HEK293T (cell line): ENCODE measurements at places on chromosomes 2 and 18.
A peak's percentile ranks its signal among the peaks of the same experiment; 100 is the strongest.

GRCh38 chr2:71506222-71507153 is 53.1 kb downstream of the DYSF start:
- DNase-seq = no peak

- DNase-seq = peak; percentile 10
These were observed 394.0 kb upstream of the HNRNPA3 start for GRCh38 chr2:176818617-176819016.

GRCh38 chr2:31202833-31203232 is 14.5 kb downstream of the CAPN14 start:
- DNase-seq = no peak

- peak; percentile 30 for DNase-seq
These were observed 98.7 kb downstream of the ACVR1 start for GRCh38 chr2:157777427-157777826.

- DNase-seq = no peak
These were observed 47.5 kb downstream of the CHRNA1 start for GRCh38 chr2:174716785-174717184.

GRCh38 chr2:51995293-51995692 is 963.4 kb upstream of the NRXN1 start:
- no peak for DNase-seq

GRCh38 chr18:13587937-13588336 is 138.4 kb downstream of the FAM210A start:
- no peak for DNase-seq

DNA sequence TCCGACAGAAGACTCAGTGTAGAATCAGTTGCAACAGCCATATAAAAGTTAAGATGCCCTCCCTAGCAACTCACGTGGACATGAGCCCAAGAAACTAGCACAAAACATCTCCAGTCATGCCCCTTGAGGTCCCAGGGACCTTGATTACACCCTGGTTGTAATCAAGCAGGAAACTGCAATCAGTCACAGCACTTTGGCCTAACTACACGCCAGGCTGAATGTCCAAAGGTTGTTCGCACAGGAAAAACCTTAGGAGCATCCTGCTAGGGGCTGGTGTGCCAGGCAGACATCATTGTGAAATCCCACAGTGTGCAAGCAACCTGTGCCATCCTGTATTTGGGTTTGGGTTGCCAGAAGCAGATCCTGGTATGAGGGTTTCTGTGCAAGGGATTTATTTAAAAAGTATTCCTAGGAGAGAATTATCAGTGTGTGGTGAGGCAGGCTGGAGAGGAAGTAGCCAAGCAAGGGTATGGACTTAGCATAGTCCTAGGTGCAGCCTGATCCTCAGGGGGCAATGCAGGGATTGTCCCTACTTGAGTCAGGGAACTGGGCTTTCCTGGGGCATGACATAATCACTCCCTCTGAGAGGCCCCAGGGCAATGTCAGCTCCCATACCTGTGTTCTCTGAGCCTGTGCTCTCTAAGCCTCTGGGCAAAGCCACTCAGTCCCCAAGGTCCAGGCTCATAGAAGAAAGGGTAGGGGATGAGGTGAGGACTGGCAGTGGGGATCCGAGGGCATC is 17.8 kb upstream of the SULT1C2 start:
- no peak for DNase-seq

- no peak for DNase-seq
These were observed 678 bp upstream of the VAPA start for GRCh38 chr18:9913151-9913525.

GRCh38 chr2:81283081-81283480 is 978.5 kb upstream of the LRRTM1 start:
- no peak for DNase-seq

DNA sequence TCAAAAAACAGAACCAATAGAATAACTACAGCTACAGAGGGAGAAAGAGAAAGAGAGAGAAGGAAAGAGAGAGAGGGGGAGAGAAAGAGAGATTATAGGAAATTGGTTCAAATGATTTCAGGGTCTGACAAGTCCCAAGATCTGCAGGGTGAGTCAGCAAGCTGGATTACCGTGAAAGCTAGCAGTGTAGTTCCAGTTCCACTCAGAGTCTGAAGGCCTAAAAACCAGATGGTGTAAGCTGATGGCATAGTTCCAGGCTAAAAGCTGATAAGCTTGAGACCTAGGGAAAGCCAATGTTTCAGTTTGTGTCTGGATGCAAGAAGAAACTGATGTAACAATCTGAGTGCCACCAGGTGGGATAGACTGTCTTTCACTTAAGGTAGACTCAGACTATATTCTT is 397.7 kb downstream of the TRIB2 start:
- DNase-seq = no peak

GRCh38 chr2:76953733-76954347 is 568.3 kb downstream of the LRRTM4 start:
- peak; percentile 45 for DNase-seq

GRCh38 chr2:3320910-3321605 is 56.6 kb downstream of the EIPR1 start:
- no peak for DNase-seq

- DNase-seq = peak; percentile 49
These were observed 138.8 kb upstream of the SATB2 start for GRCh38 chr2:199596549-199596948.

GRCh38 chr2:65429786-65430602 is 2.4 kb downstream of the SPRED2 start:
- DNase-seq = no peak

GRCh38 chr2:142834021-142834420 is 43.4 kb upstream of the KYNU start:
- DNase-seq = no peak

- no peak for DNase-seq
These were observed 144.6 kb upstream of the SETBP1 start for GRCh38 chr18:44536046-44536445.

- DNase-seq = no peak
These were observed 41.6 kb downstream of the MGAT5 start for GRCh38 chr2:134295441-134295840.

- DNase-seq = no peak
These were observed 50.5 kb downstream of the TMEM18 start for GRCh38 chr2:626491-627339.

- DNase-seq = no peak
These were observed 493.1 kb downstream of the NR4A2 start for GRCh38 chr2:155839436-155839835.

GRCh38 chr18:48218285-48219022 is 190.7 kb downstream of the ZBTB7C start:
- DNase-seq = no peak

DNA sequence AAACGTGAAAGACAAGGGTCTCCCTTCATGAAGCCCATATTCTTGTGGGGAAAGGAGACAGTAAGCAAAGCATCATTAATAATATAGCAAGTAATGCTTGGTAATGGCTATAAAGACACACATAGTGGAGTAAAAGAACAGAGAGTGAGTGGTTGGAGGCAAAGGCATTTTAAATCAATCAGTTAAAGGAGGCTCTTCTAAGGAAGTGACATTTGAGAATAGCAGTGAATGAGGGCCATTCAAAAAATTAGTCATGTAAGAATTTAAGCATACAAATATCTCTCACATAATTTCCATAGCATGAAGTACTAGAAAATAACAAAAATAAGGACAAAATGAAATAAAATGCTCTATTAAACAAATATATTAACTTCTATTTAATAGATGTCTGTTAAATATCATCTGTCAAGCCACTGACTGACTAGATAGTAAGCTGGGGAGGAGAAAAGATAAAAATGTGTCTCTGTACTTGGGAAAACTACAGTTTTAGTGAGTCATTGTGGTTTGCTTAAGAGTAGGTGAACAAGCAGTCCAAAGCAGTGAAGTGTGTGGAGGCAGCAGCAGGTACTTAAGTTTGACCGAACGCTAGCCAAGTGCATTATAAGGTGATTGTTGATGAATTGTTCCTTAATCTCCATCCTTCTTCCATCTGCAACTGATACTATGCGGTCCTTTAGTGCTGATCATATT is 160.1 kb downstream of the PARD3B start:
- no peak for DNase-seq

GRCh38 chr2:23480957-23481797 is 96.2 kb downstream of the KLHL29 start:
- peak; percentile 23 for DNase-seq

DNA sequence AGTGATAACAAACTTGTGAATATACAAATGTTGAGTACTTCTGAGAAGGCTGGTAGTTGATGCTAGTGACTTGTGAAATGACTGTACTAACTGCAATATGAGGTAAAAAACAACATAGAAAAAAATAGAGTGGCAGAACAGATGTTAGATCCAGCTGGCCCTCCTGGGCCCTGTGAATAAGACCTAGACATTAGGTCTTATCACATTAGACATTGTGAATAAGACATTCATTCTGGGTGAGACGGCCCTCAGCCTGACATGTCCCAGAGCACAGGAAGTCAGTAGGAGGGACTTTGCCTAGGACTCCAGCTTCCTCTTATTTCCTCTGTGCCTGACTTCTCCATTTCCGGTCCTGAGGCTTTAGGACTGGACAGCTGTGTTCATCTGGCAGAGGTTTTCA is 22.9 kb downstream of the DOK1 start:
- DNase-seq = no peak

DNA sequence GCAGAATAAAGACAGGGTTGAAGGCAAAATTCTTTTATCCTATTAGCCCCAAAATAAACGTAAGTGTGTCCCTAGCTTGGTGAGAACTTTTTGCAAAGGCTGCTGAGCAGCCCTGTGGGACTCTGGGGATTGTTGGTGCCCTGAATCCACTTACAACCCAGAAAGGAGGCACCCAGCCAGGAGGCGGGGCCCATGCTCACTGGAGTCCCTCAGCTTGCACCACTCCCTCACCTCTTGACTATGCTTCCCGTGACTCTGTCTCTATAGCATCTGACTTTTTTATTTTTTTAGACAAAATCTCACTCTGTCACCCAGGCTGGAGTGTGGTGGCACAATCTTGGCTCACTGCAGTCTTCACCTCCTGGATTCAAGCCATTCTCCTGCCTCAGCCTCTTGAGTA is 15.8 kb upstream of the COL6A3 start:
- no peak for DNase-seq

DNA sequence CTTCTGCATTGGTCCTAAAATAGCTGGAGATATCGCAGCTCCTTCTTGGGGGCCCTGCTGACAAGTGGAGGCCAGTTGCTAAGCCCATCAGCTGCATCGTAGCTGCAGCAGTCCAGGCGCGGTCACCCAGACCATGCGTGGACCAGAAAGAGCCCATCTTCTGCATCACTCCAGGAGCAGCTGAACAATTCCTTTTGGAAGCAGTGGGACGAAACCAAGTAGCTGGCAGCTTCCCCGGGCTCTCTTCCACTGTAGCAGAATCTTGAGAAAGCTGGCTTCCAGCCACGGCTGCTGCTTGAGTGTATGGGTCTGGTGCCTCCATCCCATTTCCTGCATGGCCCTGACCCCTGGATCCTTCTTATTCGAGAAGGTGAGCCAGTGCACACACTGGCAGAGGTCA is 22.2 kb upstream of the CAB39 start:
- DNase-seq = no peak

DNA sequence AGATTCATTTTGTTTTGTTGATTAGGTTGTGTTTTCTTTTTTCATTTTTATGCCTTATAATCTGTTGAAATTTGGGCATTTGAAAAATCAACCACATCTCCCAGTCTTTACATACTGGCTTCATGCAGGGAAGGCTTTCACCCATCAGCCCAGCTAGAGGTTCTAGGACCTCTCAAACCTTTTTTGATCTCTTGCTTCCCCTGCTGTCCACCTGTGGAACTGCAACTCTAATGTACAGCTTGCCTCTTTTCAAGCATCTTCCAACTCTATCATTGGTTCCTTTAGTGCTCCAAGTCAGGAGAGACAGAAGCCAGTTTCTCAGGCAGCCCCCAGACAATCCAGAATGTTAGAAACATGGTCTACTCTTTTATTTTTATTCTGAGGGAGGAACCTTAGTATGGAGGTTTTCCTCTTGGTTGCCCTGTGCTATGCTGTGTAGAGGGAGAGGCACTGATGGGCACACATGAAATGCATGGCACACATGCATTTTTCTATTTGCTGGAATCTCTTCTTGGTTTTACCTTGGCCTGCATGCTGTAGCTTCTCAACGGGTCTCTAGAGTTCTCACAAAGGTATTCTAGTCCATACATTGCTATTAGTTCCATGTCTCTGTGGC is 107.2 kb upstream of the L3MBTL4 start:
- DNase-seq = peak; percentile 26

GRCh38 chr18:23586249-23587196 is at the start of gene NPC1:
TSS of gene NPC1 (minus strand) at chr18:23586506. CDS start at chr18:23586343, 163 bp downstream.
- DNase-seq = peak; percentile 95

DNA sequence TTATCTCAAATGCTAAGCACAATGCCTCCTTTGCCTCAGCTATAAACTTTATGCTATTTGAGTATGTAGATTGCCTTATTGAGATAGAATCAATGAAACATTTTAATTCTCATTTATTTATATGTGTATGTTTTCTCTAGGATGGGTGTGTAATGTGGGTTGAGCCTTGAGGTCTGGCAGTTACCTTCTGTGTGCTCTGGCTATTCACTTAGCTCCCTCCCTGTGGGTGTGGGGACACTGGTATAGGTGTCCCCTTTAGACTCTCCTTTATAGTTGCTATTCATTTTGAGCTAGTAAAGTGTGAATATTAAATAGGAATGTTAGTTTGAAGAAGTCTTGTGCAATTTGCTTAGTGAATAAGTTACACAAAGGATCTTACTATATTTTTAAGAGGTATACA is 1.8 kb downstream of the SLC9A4 start:
- no peak for DNase-seq

- no peak for DNase-seq
These were observed 110.0 kb downstream of the LNPK start for GRCh38 chr2:175892046-175892445.

GRCh38 chr18:8688216-8688800 is 17.0 kb upstream of the MTCL1 start:
- DNase-seq = no peak

DNA sequence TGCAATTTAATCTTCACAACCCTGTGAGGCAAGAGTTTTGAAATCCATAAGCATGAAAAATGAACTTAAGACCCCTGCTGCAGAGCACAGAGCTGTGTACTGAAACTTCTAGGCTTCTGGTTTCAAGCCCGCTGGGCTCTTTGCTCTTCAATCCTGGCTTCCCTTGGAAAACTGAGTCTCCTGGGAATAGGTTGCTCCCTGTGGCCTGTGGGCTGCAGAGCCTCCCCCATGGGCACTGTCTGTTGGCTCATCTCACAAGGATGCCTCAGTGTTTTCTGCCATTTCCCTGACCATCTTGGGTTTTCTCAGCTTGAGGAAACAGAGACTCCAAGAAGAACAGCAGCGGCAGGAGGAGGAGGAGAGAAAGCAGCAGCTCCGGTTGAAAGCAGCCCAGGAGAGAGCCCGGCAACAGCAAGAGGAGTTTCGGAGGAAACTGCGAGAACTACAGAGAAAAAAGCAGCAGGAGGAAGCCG is 44.5 kb downstream of the SUMO1 start:
- DNase-seq = no peak

GRCh38 chr18:5350636-5351035 is 55.1 kb upstream of the ZBTB14 start:
- no peak for DNase-seq

- no peak for DNase-seq
These were observed 398.0 kb upstream of the NRP2 start for GRCh38 chr2:205284334-205284733.

- DNase-seq = no peak
These were observed 9.9 kb downstream of the TOGARAM2 start for GRCh38 chr2:28991021-28991420.
